ENCODE measurements at places on chromosomes 3 and 15.
A peak's percentile ranks its signal among the peaks of the same experiment; 100 is the strongest.

- no peak for DNase-seq
Measured at GRCh38 chr3:114427285-114428043, 133.6 kb downstream of the TIGIT start.

DNA sequence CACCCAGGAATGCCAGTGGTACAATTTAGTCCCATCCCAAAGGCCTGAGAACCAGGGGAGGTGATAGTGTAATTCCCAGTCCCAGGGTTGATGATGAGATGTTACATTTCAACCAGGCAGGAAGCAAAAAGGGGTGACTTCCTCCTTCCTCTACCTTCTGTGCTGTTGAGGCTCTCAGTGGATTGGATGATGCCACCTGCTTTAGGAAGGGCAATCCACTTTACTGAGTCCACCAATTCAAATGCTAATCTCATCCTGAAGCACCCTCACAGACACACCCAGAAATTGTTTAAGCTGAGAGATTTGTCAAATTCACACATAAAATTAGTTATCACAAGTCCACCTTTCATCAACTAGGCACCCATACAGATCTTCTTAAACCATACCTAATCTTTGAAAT lies 418.5 kb upstream of the GOLIM4 start:
- no peak for DNase-seq

DNA sequence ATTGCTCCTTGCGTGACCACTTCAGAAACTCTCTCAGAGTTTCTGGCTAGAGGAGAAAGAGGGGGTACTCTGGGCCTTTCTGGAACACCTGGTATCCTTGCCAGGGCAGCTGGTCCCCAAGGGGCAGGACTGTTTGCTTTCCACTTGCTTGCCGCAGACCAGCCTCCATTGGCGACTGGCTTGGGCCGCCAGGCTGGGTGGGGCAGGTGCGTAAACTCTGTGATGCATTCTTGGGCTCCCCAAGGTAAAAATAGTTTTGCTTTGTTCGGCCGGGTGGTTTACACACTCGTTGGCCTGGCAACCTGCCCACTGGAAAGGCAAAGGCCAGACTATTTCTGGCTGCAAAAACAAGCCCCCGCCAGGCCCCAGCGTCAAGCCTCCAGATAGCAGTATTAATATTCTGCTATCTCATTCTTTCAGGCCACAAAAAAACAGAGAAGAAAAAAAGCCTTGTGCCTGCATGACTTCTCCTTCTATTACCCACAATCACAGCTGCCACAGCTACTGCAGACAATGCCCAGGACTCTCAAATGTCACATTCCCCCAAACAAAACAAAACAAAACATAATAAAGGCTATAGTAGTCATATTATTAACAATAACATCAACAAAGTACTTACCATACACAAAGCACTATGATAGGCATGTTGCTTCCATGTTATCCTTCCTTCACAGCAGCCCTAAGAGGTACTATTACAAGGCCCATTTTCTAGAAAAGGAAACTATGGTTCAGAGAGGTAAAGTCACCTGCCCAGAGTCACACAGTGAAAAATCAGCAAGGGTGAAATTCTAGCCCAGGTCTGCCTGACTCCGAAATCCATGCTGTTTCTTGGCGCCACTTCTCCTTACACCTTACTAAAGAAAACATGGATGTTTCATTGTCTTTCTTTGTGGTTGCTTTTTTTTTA lies 14.0 kb upstream of the SSUH2 start:
- no peak for DNase-seq

GRCh38 chr3:135495891-135496290 lies 469.6 kb upstream of the PPP2R3A start:
- DNase-seq: no peak

DNA sequence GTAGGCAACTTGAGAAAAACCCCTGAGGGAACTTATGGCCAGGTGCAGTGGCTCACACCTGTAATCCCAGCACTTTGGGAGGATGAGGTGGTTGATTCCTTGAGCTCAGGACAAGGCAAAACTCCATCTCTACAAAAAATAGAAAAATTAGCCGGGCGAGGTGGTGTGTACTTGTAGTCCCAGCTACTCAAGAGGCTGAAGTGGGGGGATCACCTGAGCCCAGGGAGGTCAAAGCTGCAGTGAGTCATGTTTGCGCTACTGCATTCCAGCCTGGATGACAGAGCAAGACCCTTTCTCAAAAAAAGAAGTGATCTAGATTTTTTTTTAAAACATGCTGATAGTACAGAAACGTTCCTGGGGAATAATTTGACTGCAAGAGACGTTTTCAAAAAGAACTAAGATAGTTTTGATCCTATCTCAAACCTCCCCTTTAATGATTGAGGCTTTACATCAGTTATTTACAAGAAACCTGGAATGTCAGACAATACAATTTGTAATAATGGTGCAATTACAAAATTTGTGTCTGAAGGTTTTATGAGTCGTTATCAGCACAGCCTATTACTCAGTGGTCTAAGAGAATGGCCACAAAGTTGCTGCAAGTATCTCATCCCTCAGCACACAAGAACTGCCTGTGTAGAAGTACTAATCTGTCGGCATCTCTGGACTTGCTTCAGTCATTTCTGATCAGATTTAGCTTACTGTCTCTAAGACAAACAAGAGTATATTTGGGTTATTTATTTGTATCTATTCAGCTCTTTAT lies 32.2 kb upstream of the KLHL25 start:
- DNase-seq: no peak

DNA sequence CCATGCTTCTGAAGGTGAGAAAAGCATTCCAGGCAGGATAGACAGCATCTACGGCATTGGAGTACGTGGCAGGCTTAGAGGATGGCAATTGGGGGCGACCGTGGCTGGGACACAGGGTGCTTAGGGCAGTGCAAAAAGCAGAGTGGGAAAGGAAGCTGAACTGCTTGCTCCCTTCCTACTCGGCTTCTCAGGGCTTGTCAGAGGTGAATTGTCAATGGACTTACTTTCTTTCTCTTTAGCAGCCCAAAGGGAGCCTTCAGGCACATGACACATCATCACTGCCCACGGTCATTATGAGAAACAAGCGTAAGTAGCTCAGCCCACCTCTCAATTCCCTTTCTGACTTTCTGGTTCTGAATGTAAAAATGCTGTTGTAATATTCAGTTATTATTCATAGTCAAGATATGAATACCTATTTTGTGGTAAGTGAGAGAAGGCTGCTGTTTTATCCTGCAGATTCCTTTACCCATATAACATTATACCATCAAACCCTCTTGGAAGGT lies 84.3 kb downstream of the KLHL25 start:
- no peak for DNase-seq

DNA sequence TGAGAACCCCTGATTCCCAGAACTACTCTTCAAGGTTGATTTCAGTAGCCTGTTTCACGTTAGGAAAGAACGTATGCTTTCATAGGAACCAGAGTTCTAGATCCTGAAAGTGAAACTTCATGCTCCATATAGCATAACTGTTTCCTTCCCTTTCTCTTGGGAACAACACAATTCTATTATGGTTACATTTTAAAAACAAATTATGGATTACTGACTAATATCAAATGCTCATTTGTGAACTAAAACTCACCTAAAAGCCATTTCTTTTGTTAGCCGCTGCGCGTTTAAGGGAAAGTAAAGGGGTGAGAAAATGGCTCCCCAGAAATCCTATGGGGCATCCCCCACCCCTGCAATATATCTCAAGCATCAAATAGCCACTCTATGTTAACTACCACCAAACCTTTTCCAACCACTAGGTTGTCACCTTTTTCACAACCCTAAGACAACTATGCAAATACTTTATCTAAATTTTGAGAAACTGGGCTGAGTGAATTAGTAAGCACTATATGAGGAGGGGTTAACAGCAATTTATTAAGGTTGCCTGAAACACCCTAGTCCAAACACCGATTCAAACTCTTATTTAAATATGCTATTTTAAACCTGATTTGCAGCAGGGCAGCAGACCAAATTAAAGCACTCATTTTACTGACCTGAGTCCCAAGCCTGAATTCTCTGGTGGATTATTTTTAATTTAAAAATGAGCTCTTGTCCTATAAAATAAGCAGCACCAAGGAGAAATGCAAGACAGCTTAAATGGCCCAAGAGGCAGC lies 2.4 kb downstream of the SIAH2 start:
- peak; percentile 60 for DNase-seq

DNA sequence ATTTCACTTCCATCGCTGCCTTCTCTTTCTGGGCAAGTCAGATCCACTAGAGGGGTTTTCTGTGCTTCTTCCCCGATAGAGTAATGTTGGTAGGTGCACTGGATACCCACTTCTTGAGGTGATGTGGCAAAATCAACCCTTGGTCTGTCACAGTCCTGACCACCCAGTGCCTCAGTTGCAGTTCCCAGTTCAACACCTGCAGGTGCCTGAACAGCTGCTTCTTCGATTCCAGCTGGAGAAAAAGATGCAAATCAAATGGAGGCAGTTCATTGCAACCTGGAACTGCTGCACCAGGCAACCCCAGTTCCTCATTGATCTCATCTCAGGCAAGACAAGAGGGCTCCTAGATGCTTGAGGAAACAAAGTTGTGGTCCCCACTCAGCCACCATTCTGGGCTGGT lies 186.6 kb downstream of the UBE2E2 start:
- DNase-seq: no peak

DNA sequence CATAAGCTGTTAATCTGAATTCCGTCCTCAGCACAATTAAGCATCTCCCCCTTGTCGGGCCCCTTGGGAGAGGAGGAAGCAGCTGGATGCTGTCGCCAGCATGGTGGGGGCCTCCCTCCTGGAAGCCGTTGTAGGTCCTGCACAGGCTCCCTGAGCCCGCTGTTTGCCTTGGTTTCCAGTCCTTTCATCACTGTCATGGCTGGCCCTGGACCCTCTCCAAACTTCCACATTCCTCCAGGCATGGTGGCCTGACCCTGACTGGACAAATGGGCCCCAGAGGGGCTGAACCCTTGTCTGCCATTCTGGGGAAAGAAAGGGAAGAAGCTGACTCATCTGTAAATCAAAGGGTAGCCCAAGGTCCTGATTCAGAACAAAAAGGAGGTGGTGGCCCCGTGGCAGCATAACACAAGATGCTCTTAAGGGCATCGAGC lies 300.5 kb upstream of the LRRFIP2 start:
- no peak for DNase-seq

DNA sequence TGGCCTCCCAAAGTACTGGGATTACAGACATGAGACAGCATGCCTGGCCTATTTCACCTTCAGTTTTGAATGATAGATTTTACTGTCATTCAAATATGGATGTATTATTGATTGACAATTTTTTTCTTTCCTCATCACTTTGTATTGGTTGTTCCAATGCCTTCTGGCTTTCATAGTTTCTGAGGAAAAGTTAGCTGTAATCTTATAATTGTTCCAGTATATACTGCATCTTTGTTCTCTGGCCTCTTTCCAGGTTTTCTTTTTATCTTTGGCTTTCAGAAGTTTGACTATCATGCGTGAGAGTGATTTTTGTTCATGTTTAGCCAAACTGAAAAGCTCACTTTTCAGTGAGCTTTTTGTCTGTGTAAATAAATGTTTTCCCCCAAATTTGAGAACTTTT lies 157.1 kb downstream of the RSRC1 start:
- no peak for DNase-seq

DNA sequence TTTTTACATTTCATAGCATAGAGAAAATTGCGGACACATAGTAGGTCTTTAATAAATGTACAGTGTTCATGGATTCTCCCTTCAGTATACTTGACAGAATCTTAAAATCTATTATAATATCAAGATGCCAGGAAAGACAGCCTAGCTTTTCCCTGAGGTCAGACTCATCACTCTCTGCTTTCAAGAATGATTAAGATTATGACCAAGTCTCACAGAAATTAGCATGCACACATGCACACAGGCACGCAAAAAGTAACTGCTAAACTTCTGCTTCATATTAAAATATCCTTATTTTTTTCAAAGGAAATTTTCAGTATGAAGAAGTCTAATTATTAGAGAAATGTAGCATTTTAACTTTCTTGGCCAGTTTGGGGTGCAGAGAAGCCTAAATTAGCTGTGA lies 493.8 kb upstream of the NECTIN3 start:
- DNase-seq: no peak

- DNase-seq: no peak
Measured at GRCh38 chr15:70483513-70483912, 279.8 kb downstream of the UACA start.

- no peak for DNase-seq
Measured at GRCh38 chr15:59701880-59702279, 12.8 kb upstream of the BNIP2 start.

DNA sequence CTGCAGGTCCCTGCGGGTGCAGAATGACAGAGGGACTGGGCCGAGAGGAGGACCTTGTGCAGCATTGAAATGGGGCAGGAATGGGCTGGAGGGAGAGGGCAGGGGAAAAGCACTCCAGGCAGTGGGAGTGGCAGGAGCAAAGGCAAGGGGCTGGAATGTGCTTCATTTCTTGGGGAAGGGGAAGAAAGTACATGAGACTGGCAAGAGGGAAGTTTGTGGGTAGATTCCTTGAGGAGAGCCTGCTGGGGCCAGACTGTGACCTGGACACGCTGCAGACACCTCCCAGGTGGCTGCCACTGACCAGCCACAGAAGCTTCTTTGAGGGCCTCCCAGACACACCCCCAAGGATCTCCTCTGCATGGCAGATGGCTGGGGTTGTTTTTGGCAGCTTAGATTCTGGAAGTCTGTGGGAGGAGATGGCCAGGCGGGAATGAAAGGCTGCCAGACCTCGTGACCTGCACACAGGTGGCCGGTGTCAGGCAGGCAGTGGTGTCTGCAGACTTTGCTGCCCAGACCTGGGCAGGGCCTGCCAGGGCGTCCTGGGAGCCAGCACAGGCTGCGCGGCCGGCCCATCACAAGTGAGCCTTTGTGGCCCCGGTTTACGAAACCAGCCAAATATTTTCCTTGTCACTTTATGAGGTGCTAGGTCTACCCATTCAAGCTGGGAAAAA lies 53.1 kb downstream of the SPSB4 start:
- no peak for DNase-seq

GRCh38 chr3:129577925-129578786 lies 28.3 kb downstream of the PLXND1 start:
- DNase-seq: no peak

DNA sequence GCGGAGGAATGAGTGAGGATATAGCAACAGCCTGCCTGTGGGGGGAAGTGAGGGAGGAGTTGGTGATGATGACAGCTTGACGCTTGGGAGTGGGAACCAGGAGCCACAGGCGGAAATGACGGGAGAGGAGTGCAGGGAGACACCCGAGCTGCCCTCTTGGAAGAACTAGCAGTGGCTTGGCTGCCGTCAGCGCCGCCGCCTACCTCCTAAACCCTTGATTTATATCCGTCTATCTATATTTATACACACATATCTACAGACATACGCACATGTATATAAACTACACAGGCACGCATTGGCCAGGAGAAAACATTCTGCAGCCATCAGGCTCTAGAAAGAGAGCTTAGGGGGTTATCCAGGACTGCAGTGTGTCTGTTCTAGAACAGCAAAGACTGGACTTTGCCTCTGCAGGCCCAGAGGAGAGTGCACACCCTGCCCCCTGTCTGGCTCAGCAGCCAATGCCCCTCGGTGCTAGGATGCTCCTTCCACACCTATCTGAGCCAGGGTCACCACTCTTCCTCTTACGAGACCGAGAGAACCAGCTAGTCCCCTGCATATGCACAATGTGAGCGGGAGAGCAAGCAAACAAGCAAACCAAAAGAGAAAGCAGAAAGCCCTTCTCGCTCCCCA lies 45.3 kb upstream of the MAGEF1 start:
- DNase-seq: no peak
